HCT116 (cell line): ENCODE measurements at places on chromosomes 2 and 18.

GRCh38 chr2:43174368-43174916, 52.0 kb downstream of the ZFP36L2 start:
- no peak for DNase-seq
- no peak overlapping the region for H3K27ac ChIP-seq
- H3K36me3 ChIP-seq, result no peaks in the 10 kb centered on the region
- no peak overlapping the region for H3K4me3 ChIP-seq

GRCh38 chr2:145558617-145559350, 1038.9 kb upstream of the ZEB2 start:
- DNase-seq, result no peak
- H3K4me1 ChIP-seq, result no peaks in the 10 kb centered on the region
- no peaks in the 10 kb centered on the region for H3K36me3 ChIP-seq
- no peak overlapping the region for H3K4me3 ChIP-seq
- no peak overlapping the region for H3K27ac ChIP-seq
- no peaks in the 10 kb centered on the region for H3K27me3 ChIP-seq

DNA sequence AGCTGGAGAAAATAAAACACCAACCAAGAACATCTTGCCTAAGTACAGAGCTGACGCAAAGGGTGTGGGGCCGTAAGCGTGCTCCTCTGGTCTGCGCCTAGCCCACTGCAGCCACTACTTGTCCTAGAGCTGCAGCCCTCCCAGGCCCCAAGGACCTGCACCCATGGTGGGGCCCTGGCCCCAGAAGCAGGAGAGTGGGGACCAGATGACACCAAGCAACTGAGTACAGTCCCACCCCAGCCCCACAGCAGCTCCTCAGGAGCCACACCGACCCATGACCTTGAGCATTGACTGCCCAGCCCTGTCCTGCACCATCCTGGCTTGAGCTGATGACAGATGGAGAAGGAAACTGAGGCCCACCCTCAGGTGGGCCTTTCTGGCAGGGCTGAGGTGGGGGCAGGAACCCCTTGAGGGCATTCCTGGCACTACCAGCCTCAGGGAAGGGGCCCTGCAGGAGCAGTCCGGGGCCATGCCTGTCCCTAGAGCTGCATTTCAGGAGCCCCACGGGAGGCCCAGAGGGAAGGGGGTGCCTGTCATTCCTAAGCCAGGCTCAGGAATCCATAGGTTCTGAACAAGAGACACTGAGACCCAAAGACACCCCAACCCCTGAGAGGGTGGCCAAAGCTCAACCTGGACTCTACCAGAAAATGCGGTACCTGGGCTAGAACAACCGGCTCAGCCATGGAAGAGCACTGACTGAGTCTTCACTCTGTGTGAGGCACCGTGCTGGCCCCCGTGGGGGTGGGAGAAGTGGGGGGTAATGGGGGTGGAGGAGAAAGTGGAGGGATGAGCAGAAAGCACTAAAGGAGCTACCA, 4.9 kb downstream of the KIF1A start:
- H3K27me3 ChIP-seq, result no peaks in the 10 kb centered on the region
- H3K4me1 ChIP-seq, result no peaks in the 10 kb centered on the region
- no peaks in the 10 kb centered on the region for H3K36me3 ChIP-seq
- no peak for DNase-seq

GRCh38 chr2:216571178-216571908, 61.9 kb upstream of the IGFBP2 start:
- no peaks in the 10 kb centered on the region for H3K36me3 ChIP-seq
- no peak for DNase-seq
- H3K27ac ChIP-seq, result no peak overlapping the region

- DNase-seq, result no peak
- H3K27ac ChIP-seq, result no peak overlapping the region
- H3K4me1 ChIP-seq, result no peaks in the 10 kb centered on the region
- H3K36me3 ChIP-seq, result no peaks in the 10 kb centered on the region
- H3K27me3 ChIP-seq, result no peaks in the 10 kb centered on the region
- no peak overlapping the region for H3K4me3 ChIP-seq
Observed at GRCh38 chr2:14569294-14569693, 63.2 kb upstream of the LRATD1 start.

GRCh38 chr2:38496927-38497669, 105.6 kb downstream of the HNRNPLL start:
- H3K36me3 ChIP-seq, result no peaks in the 10 kb centered on the region
- no peaks in the 10 kb centered on the region for H3K27me3 ChIP-seq

DNA sequence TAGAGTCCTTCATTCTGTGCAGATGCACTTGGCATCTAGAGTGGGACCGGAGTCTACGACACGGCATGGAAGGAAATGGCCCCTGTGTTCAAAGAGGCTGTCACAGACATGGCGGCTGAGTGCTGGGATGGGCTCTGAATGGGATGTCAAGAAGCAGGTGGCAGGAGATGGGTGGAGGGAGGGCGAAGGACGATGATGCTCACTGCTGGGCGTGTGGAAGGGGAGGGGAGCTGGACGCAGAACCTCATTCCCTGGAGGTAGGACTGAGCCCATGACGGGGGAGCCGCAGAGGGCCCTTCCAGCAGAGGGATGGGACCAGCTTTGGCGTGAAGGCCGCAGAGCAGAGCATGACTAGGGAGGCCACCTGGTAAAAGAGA, 18.8 kb upstream of the ALPI start:
- no peak for DNase-seq
- no peaks in the 10 kb centered on the region for H3K27me3 ChIP-seq
- H3K36me3 ChIP-seq, result no peaks in the 10 kb centered on the region
- H3K27ac ChIP-seq, result no peak overlapping the region
- no peak overlapping the region for H3K4me3 ChIP-seq

DNA sequence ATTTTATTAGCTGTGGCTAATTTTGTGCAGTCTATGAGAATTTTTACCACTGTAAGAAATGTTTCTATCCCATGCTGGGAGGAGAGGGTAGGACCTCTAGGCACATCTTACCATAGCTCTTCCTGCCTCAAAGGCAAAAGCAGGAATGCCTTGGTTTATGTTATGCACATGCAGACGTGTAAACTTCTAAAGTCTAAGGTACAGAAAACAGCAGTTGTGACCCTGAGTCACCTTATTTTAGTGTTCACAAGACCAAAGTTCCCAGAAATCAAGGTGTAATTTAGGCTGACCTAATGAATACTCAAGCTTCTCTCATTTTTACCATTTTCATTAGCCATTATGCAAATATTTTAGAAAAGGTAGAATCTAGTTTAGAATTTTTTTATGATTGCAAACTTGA, 15.4 kb upstream of the WIPF1 start:
- no peak overlapping the region for H3K4me3 ChIP-seq
- DNase-seq, result no peak
- H3K27ac ChIP-seq, result no peak overlapping the region
- 0 out of 2 replicates have a peak, but pooled peaks cover under 1% of the 10 kb centered on the region for H3K4me1 ChIP-seq

GRCh38 chr18:75070625-75071483, 138.1 kb downstream of the PTGR3 start:
- H3K36me3 ChIP-seq, result no peaks in the 10 kb centered on the region
- H3K27me3 ChIP-seq, result no peaks in the 10 kb centered on the region
- peaks cover 28% of the 10 kb centered on the region for H3K4me1 ChIP-seq
- H3K4me3 ChIP-seq, result peak overlapping the region; percentile 33
- peak; percentile 63 for DNase-seq
